Left forelimb (tissue), 1 donor: ENCODE measurements at places on chromosomes 7 and 10.

DNA sequence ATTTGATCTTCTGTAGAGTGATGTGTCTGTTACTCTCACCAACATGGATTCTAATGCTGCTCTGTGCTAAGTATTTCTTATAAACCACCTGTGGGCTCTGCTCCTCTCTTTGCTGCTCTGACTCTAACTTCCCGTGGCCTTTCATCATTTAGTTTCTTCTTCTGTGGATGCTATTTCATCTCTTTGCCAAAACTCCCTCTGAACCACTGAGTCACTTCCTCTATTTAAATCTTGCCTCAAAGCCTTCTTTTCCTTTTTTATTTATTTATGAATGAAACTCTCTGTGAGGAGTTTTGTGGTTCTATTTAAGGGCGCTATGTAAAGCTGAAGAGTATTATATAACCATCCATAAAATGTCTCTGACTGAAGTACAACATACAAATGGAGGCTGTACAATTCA lies 538.5 kb downstream of the SUGCT start:
- no peak for DNase-seq

- no peak for DNase-seq
Observed at GRCh38 chr10:130037169-130037661, 73.1 kb upstream of the EBF3 start.

GRCh38 chr7:101983147-101983811 lies 165.9 kb downstream of the CUX1 start:
- DNase-seq, result no peak

DNA sequence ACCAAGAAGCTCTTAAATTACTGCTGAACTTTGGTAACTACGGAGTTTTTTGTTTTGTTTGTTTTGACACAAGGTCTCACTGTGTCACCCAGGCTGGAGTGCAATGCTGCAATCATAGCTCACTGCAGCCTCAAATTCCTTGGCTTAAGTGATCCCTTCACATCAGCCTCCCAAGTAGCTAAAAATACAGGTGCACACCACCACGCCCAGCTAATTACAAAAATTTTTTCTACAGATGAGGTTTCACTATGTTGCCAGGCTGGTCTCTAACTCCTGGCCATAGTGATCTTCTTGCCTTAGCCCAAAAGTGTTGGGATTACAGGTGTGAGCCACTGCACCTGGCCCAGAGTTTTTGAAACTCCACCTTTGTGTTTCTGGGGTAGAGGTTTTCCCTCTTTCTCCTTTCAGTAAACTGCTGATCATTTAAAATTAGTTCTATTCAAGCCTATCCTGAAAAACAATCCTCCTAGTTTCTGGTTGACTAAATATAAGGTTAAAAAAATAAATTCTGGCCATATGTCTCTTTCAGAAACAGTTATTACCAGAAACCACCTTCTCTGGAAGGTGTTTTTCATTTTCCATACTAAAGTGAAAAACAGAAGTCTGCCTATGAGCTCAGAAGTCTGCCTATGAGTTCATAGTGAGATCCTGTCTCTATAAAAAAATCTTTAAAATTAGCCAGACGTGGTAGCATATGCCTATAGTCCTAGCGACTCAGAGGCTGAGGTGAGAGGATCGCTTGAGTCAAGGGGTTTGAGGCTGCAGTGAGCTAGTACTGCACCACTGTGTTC lies 63.9 kb downstream of the VOPP1 start:
- DNase-seq, result no peak

GRCh38 chr10:17067376-17068264 lies 62.0 kb downstream of the CUBN start:
- no peak for DNase-seq

- DNase-seq, result no peak
Observed at GRCh38 chr10:79346012-79346340, 1.3 kb upstream of the PPIF start.
